Testis (tissue), 5 donors: ENCODE measurements at places on chromosomes 3 and 15.
A peak's percentile ranks its signal among the peaks of the same experiment; 100 is the strongest.

- no peak for DNase-seq
Measured at GRCh38 chr3:122598556-122598955, 21.1 kb downstream of the PARP15 start.

- no peak for DNase-seq
Measured at GRCh38 chr3:134852893-134853351, 57.9 kb downstream of the EPHB1 start.

- peak; percentile 46 for DNase-seq
Measured at GRCh38 chr3:143951351-143951971, 20.2 kb upstream of the DIPK2A start.

- DNase-seq, result no peak
Measured at GRCh38 chr15:99101501-99101900, 3.4 kb upstream of the SYNM start.

GRCh38 chr3:42037318-42037945 is 53.7 kb upstream of the TRAK1 start:
- no peak for DNase-seq

GRCh38 chr15:85706779-85707518 is 87.8 kb downstream of the KLHL25 start:
- peak; percentile 72 for DNase-seq
